ENCODE measurements at places on chromosomes 5 and 9.
A peak's percentile ranks its signal among the peaks of the same experiment; 100 is the strongest.

- no peak for DNase-seq
Observed at GRCh38 chr5:55638455-55638854, 73.7 kb downstream of the SLC38A9 start.

- no peak for DNase-seq
Observed at GRCh38 chr5:167643631-167644280, 647.7 kb upstream of the WWC1 start.

- DNase-seq, result no peak
Observed at GRCh38 chr5:119873611-119874010, 244.3 kb downstream of the FAM170A start.

DNA sequence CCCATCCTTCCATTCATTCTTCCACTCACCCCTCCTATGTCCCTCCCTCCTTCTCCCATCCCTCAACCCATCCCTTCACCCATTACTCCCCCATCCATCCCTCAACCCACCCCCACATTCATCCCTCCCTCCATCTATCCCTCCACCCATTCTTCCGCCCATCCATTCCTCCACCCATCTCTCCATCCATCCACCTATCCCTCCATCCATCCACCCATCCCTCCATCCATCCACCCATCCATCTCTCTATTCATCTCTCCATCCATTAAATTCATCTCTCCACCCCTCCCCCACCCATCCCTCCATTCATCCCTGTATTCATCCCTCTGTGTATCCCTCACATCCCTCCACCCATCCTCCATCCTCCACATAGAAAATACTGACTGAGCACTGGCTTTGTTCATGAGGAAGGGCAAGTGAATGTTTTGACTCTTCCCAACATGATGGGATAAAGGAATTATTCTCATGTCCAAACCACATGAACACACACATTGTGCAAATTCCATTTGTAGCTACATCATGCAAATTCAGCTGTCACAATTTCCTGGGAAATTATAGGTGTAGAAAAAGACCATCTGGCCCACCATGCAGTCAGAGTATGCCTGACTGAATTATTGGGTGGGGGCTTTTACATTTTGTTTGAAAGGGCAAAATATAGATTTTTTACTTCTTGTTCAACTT, 6.9 kb upstream of the VAV2 start:
- DNase-seq, result no peak

GRCh38 chr9:137671721-137672120, 52.9 kb downstream of the EHMT1 start:
- no peak for DNase-seq

DNA sequence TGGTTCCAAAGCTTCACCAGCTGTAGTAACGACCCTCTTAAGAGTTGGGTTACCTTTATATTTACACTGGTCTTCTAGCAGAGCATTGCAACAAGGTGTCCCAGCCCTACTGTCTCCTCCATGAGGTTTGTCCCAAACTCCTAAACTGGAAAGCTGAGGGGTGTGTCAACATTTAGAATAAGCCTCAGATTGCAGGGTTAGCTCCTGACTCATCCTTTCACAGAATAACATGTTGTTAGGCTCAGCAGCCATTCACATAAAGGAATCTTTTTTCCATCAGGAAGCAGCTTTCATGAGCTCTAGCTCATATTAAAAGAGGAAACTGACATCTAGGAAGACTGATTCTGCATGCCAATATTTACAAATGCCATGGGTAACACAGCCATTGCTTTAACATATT, 238.7 kb downstream of the EFNA5 start:
- no peak for DNase-seq

- DNase-seq, result no peak
Observed at GRCh38 chr5:175353926-175354325, 90.1 kb downstream of the DRD1 start.

GRCh38 chr9:112403614-112404201, 23.8 kb downstream of the HSDL2 start:
- no peak for DNase-seq

- no peak for DNase-seq
Observed at GRCh38 chr5:158639881-158640592, 459.7 kb downstream of the EBF1 start.

GRCh38 chr9:136171009-136171800, 33.7 kb downstream of the LHX3 start:
- DNase-seq, result no peak

DNA sequence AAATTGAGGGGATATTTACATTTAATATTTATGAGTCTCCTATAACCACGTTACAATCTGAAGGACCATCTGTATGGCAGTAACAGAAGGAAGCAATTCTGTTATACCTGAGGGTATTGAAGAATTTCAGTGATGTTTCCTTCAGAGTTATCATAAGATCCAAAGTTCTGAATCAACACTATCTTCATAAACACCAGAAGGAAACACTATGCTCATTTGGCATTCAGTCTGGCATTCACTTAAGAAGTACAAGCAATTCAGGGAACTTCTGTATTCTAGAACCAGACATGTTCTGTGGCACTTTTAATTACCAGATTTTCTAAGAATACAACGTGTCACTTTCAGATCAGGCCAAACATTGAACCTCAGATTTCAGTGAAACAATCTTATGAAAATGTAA, 9.6 kb downstream of the DAB2 start:
- no peak for DNase-seq

DNA sequence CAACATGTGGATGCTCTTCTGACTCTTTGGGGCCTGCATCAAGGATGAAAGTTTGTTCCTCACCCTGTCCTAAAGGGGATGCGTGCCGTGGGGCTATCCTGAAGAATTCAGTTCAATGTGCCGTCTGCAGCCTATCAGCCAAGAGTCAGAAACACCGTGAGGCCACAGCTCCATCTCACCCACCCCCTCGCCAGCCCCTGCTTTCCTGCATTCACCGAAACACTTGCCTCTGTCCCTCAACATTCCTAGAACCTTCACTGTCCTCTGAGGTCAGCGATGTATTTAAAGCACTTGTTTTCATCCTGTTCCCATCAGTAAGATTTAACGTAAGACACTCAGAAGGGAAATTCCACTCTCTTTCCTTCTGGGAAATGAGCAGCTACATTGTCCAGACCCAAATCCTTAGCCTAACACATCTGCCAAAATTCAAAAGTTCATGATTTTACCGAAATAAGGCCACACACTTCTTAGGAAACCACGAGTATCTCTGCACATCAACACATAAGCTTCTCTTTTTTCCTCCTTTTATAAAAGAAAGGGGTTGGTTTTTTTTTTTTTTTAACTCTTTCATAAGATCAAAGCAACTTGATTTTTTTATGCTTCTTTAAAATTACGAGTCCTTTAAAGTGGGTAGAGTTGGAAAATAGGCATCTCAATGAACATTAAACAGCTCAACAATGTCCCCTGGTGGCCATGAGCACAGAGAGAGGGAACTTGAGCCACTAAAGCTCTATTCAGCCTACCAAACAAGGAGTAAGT, 100.7 kb downstream of the SUSD1 start:
- DNase-seq, result peak; percentile 65

DNA sequence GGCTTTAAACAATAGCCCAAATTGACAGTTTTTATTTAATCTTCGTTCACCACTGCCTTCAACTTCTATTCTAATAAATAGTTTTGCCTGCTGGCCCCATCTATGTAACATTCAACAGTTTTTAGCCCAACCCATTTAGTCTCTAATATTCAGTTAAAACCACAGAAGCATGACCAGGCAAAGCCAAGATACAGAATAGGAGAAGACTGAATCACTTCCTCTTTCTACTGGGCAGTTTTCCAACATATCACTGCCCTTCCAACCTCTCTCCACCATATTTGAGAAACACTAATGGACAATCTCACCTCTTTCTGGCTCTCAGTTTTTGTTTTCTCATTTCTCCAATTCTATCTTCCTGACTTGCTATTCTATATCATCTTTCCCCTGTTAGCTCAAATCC, 352.9 kb downstream of the DNAH5 start:
- no peak for DNase-seq

GRCh38 chr5:71910741-71911140, 191.7 kb downstream of the CARTPT start:
- DNase-seq, result no peak

DNA sequence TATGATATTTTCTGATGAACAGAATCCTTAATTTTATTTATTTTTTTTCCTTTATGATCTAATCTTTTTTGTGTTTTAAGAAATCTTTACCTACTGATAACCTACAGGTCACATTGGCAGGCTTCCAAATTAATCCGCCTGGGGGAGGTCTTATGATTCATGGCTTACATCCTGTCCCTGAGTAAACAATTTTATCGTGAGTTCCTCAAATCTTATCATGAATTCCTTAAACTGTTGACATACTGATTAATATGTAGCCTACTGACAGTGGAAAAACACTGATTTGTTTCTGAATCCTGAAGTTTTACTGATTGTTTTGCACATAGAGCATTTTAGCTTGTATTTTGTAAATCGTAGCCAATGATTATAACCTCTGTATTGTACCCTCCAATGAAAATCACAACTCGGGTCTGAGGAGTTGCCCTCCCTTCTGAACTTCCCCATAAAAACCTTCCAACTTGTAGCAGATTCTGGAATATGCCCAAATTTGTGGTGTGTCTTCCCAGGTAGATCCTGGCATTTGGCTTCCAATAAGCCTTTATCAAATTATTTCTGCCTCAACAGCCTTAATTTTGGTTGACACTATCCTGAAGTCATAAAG, 105.6 kb downstream of the VCAN start:
- no peak for DNase-seq

DNA sequence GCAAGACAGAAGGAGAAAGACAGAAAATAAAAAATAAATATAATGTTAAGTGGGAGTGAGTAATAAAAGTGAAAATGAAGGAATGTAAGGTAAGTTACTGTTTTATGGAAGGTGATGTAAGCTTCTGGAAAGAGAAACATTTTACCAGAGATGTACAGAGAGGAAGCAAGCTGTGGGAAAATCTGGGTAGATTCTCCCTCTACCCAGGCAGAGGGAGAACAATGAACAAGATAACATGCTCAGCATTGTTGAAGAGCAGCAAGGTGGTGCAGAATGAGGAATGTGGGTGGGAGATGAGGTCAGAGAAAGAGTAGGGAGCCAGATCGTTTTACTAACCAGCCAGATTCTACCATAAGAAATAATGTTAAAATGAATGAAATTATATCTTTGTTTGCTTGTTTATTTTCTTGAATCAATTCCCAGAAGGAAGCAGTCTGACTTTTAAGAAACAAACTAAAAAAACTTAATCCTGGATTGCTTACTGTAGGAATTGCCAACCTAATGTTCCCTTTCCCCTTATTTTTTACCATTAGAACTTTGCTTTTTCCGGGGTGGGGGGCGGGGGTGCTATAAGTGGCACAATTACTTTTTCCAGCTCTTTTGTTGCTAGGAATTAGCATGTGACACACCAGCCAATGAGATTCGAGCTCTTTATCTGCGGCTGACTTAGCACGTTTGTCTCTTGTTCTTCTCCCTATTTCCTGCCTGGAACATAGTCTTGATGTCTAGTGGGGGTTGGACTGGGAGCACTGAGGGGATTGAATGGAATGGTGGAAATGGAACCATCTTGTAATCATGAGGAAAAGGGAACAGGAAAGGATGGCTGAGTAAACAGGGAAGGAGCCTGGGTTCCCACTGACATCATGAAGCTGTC, 356.7 kb downstream of the TMEM167A start:
- DNase-seq, result no peak

GRCh38 chr9:112065806-112066606, 109.1 kb downstream of the SUSD1 start:
- DNase-seq, result no peak

GRCh38 chr5:171899792-171900191, 106.6 kb downstream of the FBXW11 start:
- no peak for DNase-seq

GRCh38 chr5:72648480-72648879, 141.3 kb upstream of the ZNF366 start:
- no peak for DNase-seq

- no peak for DNase-seq
Observed at GRCh38 chr5:143826951-143827444, 15.0 kb downstream of the HMHB1 start.

DNA sequence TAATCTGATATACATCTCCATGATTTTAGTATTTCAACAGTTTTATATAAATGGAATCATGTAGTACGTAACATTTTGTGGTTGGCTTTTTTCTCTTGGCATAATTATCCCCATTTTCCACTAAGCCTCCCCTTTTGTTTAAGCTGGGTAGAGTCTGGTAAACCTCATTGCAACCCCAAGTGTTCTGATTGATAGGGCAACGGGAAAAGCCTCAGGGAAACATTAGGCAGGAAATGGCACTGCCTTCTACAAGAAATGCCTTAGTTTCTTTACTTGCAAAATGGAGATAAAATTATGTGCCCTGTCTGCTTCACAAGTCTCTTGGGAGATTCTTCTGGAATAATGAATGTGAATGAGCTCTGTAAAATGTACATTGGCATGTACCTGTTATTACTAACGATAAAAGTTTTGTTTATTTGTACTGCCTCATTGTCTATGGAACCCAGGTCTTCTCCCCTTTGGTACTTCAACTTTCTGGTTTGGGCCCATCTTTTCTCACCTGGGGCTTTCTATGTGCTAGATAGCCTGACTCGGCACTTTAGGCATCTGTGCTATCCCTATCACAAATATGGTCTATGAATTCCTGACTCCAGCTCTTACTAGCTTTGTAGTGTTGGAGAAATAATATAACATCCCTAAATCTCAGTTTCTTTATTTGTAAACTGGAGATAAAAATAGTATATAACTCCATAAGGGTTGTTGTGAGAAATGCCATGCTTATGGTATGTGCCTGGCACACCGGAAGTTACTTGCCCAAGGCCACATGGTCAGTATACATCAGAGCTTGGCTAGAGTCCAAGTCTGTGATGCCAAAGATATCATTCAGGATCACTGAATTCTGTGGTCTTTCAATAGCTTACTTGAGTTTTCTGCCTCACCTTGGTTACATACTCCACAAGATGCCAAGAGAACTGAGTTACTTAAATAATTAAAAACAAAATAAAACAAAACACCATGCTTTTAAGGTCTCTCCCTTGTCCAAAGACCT, 48.2 kb upstream of the ZNF169 start:
- no peak for DNase-seq

DNA sequence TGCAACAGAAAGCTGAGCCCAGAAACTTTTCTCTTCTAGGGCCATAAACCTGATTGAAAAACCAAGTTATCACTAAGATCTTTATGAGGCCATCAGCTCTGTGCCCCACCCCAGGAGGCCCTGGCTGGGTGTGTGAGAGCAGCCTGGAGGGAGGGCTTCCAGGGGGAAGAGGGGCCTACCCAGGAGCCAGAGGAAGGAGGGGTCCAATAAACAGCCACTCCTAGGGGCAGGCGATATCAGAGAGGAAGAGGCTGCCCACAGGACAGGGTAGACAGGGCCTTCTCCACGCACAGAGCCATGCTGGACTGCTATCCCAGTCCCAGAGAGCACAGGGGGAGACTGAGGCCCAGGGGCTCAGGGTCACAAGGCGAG, 4.5 kb upstream of the CDX1 start:
- no peak for DNase-seq

DNA sequence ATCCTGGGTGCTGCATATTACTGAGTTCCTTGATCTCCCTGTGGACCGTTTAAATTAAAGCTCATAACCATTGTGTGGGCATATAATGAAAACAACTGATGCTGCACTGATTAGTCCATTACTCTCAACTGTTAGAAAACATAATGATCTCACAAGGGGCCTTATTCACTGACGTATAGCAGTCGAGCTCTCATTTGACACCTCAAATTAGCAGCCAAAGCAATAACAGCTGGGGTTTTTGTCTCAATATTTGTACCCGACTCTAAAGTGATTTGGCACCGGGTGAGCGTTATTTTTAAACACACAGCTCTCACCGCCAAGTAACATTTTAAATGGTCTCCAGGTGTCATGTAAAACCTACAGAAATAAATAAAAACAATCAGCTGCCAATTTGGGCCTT, 252.2 kb upstream of the PANK3 start:
- DNase-seq, result no peak

All from activated gamma-delta T cell treated with Interleukin-2 at 50 U/mL for 16 hours (primary cell).